Effector memory CD4-positive, alpha-beta T cell (primary cell): ENCODE measurements at places on chromosomes 2 and 18.

DNA sequence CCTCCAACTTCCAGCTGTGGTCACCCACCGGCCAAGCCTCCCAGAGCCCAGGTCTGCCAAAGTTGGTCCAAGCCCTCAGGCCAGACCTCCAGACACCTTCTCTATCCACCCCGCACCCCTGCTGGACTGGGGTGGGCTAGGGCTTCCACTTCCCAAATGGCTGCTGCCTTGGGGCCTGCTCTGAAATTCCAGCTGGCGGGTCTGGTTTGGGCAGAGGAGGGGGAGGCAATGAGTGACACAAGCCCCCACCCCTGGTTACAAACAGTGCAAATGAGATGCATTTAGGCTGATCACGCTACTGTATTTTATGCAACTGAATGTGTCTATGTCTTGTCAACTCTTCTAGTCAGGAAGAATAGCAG lies 14.6 kb downstream of the POU3F3 start:
- no peak for DNase-seq

DNA sequence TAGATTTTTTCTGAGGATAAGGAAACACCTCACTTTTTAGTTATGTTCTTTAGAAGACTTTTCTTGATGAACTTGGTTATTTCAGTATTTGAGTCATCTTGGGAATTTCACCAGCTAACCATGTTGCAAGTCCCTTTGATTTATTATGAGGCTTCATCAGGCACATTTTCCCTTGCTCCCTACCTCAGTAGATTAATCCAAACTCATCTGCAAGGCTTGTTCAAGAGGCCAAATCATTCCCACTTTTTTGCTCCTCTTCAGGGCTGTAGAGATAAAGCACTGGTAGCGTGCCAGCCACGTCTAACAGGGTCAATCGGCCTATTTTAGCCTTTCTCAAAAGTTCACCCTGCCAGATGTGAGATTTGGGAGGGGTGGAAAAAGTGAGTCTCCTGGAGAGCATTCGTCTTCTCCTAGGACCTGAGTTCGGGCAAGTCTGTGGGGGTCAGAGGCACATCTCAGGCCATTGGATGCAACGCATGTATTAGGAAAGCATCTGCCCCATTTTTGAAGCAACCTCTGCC lies 120.3 kb downstream of the RDH14 start:
- no peak for DNase-seq

- no peak for DNase-seq
Measured at GRCh38 chr18:64409511-64409910, 260.6 kb upstream of the LINC00305 start.

DNA sequence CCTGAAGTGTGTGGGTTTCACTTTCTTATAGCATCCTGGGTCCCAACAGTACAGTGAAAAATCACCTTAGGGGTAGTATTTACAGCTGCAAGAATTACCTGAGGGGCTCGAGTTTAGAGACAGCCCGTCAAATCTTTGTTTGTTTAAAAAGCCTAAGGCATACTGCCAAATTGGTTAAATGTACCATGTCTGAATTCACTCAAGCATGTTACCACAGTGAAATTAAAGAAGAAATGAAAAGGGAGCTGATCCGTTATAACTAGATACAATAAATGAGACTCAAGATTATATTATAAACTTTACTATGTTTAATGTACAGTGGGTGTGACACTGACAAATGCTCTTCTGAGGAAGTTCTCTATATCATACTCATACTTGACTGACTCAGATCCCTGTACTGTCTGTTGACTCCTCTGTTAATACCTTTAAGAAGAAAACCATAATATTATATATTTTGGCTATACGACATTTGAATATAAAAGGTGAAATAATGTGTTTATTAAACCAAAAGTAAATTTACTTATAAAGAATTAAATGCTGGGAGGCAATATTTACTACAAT lies 107.3 kb downstream of the TMEFF2 start:
- no peak for DNase-seq

DNA sequence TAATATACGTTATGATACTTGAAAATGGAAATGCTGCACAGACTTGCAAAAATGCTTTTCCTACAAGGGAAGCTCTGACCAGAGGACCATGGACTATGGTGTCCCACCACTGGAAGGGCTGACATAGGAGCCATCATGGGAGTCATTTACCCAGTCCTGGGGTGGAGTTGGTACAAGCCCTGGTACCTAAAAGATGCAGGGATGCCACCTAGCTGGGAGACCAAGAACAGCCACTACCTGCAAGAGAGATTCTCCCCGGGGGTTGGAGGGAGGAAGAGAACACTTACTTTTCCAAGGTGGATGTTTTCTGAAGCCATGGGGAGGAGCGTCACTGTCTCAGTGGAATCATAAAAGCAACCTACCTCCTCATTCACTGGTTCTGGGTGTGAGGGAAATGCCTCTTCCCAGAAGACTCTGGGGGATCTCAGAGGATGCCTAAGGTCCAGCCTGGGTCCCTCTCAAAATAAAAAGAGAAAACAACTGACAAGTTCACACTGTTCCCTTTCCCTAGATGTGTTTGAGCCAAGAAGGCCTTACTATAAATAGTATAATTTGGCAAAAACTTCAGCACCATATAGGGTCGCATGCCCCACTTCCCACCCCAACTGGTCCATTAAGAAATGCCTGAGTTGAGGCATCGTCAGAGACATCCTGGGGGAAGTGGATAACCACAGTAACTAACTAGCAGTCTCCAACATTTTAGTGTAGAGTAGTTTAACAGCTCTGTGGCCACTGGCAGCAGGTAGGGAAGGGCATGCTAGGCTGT lies 39.9 kb downstream of the REEP1 start:
- no peak for DNase-seq

DNA sequence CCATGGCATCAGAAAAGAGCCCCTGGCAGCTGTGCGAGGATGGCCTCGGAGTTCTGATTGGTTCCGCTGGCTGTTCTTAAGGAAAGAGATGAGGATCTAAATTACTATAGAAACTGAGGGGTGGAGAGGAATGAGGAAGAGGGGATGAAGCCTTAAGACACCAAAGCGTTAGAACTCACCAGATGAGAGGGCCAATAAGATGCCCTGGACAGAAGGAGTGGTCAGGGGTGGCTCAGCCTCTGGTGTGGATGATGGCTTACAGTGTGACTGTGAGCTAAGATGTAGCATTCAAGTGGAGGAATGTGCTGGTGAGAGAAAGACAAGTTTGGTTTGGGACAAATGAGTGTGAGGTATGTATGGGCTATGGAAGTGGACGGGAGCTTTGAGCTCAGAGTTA lies 97.8 kb downstream of the ZFP36L2 start:
- no peak for DNase-seq

- no peak for DNase-seq
Measured at GRCh38 chr2:217868911-217869334, 133.9 kb downstream of the TNS1 start.

DNA sequence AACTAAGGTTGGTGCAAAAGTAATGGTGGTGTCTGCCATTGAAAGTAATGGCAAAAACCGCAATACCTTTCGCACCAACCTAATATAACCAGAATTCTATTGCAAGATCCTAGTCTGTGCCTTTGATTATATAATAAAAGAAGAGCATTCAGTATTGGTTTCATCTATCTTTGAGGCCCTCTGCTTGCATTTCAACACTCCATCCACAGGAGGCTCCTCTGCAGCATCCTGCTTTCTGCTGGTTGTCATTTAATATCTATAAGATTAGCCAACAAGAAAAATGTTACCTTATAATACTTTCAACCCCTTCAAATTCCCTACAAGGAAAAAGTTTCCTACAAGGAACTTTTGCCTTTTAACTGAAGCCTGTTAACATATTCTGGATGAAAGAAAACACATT lies 139.2 kb downstream of the CDCA7 start:
- DNase-seq, result no peak

DNA sequence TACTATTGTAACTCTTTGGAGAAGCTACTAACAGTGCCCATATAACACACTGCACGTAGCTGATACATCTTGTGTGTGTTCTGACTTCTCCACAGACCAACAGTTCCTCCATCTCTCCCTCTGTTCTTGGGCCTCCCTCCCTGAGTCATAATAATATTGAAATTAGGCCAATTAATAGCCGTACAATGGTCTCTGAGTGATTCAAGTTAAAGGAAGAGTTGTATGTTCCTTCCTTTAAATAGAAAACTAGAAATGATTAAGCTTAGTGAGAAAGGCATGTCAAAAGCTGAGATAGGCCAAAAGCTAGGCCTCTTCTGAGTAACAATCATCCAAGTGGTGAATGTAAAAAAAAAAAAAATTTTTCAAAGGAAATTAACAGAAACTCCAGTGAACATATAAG lies 828.4 kb upstream of the CHAC2 start:
- no peak for DNase-seq

DNA sequence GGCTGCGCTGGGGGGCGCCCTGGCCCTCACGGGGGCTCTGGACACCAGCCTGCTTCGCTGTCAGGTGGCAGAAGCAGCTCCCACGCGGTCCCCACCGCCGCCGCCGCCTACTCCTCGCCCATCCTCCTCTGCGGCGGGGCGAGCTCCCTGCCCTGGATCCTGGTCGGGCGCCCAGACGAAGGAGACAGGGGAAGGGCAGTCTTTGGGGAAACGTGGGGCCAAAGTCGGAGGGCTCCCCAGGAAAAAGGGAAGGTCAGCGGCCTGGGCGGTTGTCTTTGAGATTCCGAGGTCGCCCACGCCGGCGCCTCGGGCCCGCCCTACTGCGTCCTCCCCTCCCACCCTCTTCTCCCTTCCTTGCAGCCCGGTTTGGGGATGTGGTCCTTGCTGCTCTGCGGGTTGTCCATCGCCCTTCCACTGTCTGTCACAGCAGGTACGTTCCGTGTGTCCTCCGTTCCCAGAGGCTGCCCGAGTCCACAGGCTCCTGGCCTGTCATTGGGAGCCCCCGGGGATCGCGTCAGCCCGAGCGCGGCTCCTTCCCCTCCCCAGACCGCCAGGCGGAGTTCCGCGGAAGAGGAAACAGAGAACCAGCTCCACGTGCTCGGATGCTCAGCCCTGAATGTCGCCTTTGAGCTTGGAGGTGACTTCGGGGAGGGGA lies 800 bp downstream of the IL1RL2 start:
- DNase-seq, result peak; percentile 18

DNA sequence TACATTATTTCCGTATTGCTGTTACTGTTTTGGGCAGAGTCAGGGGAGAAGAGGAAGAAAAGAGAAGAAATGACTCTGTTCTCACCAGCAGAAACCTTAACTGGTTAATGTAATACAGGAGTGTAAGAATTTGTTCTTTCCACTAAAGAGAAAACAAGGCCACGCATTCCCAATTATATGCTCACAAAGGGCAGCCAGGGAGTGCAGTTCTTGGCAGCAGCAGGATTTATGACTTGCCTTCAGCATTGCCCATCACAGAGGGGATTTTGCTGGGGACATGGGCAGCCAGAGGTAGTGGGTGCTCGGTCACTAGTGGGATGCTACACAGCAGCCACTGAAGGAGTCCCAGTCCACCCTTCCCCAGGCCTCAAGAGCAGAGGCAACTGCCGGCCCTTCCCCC lies 18.4 kb downstream of the MREG start:
- no peak for DNase-seq

- DNase-seq, result no peak
Measured at GRCh38 chr2:151042964-151043363, 218.7 kb downstream of the RBM43 start.

GRCh38 chr2:239383036-239383758 lies 17.6 kb downstream of the HDAC4 start:
- DNase-seq, result no peak

DNA sequence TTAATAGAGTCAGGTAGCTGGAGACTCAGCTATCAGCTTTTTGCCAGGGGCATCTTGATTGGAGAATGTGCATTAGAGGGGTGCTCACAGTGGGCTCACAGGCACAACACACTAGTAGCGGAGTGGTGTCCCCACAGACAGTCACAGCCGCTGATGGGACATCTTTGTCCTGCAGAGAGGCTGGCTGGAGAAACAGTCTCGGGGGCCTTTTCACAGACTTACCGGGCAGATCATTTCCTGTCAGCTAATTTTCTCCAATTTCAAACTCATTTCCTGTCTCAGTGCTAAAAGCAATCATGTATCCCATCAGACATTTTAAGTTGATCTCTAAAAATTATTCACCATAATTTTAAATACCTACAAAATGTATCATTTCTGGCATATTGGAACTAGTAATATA lies 562.6 kb downstream of the DCDC2C start:
- no peak for DNase-seq

DNA sequence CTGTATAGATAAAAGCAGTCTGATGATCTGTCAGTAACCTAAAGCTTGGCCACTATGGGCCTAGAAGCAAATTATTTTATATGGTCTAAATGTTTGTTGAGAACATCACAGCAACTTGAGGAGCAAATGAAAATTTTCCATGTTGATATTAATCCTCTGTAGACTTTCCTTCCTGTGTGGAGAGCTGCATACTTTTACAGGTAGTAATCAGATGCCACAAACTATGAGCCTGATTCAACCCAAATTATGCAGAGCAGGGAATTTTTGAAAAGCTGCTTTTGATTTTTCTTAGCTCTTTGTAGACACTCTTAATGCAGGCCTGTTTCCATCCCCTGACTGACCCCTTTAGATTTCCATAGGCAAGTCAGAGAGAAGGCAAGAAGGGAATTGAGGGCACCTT lies 17.3 kb downstream of the PAX3 start:
- DNase-seq, result no peak

GRCh38 chr2:42223067-42223854 lies 54.1 kb downstream of the EML4 start:
- DNase-seq, result no peak

DNA sequence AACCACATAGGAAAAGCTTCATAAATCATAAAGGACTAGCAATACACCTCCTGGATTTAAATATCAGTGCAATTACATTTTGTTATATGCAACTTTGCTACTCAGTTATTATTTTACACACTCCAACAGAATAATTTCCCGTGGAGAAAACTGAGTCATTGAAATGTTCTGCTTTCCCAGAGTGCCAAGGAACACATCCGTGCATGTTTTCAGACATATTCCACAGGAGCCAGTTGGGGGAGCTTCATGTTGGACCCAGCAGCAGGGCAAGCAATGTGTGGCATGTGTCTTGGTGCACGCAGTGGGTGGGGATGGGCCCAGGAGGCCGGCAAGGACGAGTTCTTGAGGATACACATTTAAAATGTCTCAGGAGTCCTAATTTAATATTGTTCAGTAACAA lies 14.4 kb upstream of the SMIM21 start:
- DNase-seq, result no peak

- no peak for DNase-seq
Measured at GRCh38 chr18:21714474-21714873, 9.9 kb upstream of the ABHD3 start.

GRCh38 chr2:97755491-97755890 lies 42.1 kb downstream of the ZAP70 start:
- DNase-seq, result no peak

GRCh38 chr2:71952572-71953188 lies 195.0 kb downstream of the CYP26B1 start:
- no peak for DNase-seq
